Stimulated activated CD4-positive, alpha-beta T cell treated with anti-CD3 and anti-CD28 coated beads, Interleukin-4, amount 100 ng/mL, for 24 hours (primary cell): ENCODE measurements at places on chromosomes 6 and 20.

- DNase-seq = peak; percentile 47
Observed at GRCh38 chr20:51750037-51750769, 18.0 kb downstream of the ATP9A start.

DNA sequence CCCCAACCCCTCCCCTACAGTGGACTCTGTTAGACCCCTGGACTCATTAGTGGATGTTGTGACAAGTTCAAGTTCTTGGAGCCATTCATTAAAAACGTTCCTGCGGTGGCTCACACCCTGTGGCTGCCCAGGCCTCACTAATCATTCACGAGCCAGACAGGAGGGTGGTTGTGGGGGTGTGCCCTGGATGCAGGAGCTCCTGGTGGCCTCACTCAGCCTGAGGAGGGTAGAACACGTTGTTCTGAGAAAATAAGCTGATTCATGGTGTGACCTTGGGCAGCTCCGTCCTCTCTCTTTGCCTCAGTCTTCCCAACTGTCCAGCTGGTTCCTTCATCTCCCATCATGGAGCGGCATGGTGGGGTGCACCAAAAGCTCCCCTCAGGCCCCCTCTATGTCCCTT lies 16.7 kb downstream of the SLC13A3 start:
- no peak for DNase-seq

GRCh38 chr6:81909162-81909561 lies 156.7 kb upstream of the TENT5A start:
- no peak for DNase-seq

- no peak for DNase-seq
Observed at GRCh38 chr20:56420940-56421688, 9.1 kb downstream of the CASS4 start.

DNA sequence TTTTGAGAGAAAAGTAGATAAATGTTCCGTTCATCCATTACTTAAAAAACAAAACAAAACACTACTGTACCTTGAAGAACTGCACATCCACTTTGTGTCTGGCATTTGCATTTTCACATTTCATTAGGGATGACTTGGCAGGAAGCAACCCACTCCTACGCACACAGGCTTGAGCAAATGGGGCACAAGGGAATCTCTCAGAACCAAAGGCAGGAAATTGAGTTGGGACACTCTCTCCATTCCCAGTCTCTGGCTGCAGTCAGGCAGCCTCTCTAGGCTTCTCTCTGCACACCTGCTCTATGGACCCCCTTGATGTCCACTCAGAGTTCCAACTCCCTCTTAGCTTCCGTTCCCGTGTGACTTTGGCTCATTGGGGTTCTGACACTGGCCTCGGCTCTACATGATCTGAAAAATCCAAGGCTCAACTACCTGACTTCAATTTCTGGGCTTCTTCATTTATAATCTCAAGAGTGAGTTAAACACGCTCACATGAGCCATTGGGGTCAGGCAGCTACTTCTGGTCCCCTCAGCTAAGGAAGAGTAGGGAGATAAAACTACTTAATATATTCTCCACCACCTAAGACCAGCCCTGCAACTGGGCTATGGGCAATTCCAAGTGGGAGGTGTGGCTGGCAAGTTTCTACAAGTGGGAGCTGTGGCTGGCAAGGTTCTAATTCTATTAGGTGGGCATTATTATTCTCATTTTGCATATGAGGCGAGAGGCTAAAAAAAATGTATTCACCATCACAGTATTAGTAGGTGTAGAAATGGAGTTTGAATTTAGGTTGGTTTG lies 251.9 kb downstream of the SOD2 start:
- no peak for DNase-seq

- DNase-seq = no peak
Observed at GRCh38 chr6:43665376-43665775, 20.5 kb downstream of the RSPH9 start.

GRCh38 chr6:116010790-116011401 lies 49.8 kb downstream of the FRK start:
- DNase-seq = peak; percentile 49

DNA sequence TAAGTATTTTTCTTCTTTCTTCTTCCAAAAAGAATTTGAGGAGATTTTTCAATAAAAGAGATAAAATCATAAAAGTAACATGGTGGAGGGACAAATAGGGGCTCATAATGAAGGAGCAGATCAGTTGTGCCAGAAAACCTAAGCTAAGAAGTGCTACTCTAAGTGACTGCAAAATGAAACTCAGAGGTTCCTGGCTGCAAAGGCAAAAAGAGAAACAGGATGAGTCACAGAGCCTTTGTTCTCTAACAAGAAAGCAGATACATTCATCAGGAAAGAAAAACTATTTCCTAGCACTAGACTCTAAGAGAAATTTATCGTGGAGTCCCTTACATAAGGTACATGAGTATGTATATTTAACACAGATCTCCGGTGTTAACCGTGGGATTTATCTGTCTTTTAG lies 49.8 kb downstream of the TSHZ2 start:
- peak; percentile 45 for DNase-seq

DNA sequence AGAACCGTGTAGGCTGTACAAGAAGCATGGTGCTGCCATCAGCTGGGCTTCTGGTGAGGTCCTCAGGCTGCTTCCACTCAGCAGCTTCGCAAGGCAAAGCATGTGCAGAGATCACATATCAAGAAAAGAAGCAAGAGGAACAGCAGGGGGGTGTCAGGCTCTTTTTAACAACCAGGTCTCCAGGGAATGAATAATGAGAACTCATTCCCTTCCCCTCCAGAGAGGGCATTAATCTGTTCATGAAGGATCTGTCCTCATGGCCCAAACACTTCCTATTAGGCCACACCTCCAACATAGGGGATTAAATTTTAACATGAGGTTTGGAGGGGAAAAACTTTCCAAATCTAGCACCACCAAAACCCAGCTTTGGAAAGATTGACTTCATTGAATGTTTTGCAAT lies 20.0 kb downstream of the GINM1 start:
- DNase-seq = no peak

- no peak for DNase-seq
Observed at GRCh38 chr6:140105241-140105640, 730.8 kb upstream of the CITED2 start.

GRCh38 chr20:51383891-51384510 lies 158.5 kb downstream of the NFATC2 start:
- no peak for DNase-seq

DNA sequence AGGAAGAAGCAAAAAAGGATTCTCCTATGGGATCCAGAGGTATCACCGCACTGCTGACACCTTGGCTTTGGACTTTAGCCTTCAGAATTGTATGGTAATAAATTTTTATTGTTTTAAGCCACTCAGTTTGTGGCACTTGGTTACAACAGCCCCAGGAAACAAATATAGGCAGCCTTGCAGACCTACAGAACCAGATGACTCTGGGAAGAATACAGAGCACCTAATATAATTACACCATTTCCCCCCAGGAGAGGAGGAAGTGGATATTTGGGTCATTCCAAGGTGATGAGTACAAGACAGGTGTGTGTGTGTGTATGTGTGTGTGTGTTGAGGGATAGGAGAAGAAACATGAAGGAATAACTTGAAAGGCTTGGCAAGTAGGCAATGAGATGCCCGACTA lies 84.2 kb upstream of the ENPP5 start:
- no peak for DNase-seq

GRCh38 chr6:14873781-14874441 lies 372.0 kb upstream of the JARID2 start:
- DNase-seq = no peak

DNA sequence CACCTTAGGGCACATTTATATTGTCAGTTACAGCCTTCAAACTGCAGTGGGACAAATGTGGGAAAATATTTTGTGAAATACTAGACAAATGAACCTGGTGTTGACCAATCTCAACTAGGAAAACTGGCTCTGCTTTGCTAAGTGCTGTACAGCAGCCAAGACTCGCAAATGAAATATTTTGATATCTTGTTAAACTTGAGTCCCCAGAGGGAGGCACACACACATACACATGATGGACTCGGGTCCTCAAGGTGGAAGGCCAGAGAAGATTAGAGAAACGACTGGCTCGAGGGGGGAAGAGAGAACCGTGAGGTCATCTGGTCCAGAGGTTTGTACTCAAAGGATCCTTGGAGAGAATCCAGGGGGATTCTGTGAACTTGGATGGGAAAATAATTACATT lies 67.3 kb upstream of the JAG1 start:
- no peak for DNase-seq

DNA sequence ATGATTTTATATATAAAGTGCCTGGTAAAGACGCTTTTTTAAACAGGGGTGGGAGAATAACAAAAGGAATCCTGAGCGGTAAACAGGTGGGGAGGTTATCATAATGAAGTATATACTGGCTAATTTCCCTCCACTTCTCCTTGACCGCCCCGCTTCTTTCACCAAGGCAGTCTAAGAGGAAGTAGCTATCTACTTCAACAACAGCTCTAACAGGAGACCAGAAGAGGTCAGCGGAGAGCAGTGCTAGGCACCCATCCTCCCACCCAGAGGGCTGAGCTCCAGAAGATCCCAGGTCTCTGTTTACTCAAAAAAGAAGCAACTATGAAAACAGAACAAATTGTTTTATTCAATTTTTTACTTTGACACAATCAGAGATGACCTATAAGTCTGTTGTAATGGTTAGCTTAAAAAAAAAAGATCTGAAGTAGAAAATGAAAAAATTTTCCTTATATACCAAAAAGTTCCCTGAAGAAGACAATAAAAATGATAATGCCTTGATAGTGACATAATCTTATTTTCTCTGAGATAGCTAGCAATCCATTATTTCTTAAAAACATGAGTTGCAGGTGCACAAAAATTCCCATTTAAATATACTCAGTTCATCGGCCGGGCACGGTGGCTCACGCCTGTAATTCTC lies 141.1 kb downstream of the PDSS2 start:
- peak; percentile 8 for DNase-seq

GRCh38 chr20:21571841-21572690 lies 58.2 kb upstream of the NKX2-2 start:
- peak; percentile 20 for DNase-seq

- no peak for DNase-seq
Observed at GRCh38 chr6:138000941-138001340, 106.3 kb downstream of the PERP start.

DNA sequence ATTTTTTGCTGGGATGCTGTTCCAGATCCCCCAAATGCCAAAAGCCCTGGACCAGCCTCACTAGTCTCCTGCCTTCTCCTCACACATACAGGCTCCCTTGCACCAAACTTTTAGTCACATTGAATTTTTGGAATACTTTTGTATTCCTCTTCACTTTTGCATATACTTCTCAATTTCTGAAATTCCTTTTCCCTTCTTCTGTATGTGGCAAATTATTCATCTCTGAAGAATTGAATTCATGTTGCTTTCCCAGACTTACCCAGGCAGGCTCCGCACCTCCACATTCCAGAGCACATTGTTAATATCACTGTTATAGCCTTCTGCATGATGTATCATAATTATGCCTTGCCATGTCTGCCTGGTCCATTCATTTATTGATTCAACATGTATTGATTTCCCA lies 255.3 kb upstream of the POU3F2 start:
- DNase-seq = no peak

DNA sequence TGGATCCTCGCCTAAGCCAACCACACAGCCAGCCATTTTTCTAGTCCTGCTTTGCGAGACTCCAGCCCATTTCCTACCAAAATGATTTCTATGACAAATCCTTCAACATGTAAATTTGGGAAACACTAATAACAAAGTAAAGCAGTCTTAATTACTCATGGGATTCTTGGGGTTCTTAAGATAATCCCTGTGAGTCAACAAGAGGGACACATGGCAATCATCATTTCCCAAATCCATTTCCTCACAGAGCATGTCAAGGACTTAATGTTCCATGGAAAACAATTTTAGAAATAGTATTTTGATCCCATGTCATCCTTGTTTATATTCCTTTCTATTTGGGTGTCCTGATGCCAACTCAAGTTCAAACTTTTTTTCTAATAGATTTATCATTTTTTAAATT lies 322.7 kb upstream of the NOX3 start:
- DNase-seq = no peak

GRCh38 chr6:332671-333070 lies 40.4 kb downstream of the DUSP22 start:
- DNase-seq = no peak

DNA sequence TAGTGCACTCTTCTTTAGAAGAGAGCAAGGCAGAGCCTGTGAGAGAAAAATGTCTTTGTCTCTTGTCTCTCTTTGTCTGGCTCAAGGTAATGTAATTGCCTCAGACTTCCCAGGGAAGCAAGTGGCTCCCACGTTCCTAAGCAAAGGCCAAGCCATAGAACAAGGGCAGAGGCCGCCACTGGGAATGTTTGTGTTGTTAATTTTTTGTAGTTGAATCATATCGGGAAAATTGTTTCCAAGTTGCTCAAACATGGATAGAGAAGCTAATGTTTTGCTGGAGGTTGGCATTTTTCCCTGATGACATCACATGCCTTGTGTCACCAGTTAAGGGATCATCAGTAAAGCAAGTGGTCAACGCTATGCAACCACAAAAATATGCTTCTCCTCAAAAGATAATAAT lies 211.5 kb upstream of the FOXA2 start:
- DNase-seq = no peak

DNA sequence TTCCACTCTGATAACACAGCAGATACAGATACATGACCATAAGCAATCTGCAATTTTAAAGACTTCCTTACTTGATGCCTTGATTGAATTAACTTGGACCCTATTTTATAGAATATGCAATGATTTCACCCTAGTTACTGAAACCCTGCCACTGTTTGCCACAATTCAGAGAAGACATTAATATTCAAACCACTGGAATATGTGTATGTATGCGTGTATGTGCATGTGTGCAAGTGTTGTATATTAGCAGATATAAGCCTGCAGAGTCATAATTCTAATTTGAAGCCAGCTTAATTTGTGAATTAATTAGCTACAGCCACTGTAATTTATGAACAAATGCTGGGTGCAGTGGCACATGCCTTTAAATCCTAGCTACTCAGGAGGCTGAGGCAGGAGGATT lies 9.3 kb downstream of the VNN2 start:
- no peak for DNase-seq

- DNase-seq = no peak
Observed at GRCh38 chr6:89413006-89413400, 930 bp upstream of the RRAGD start.

- DNase-seq = no peak
Observed at GRCh38 chr20:36147690-36148089, 6.8 kb upstream of the EPB41L1 start.

- DNase-seq = no peak
Observed at GRCh38 chr20:11432407-11432806, 485.3 kb upstream of the BTBD3 start.
